Fibroblast of villous mesenchyme (primary cell): ENCODE measurements at places on chromosomes 4 and X. TPM values are rescaled to one million over a fixed set of nuclear protein-coding genes. Genes with fewer than 3 reads are reported as not detected.

Gene BMX
- under 0.01 TPM in 1 of 2 replicates, not detected in the other for total RNA-seq

Gene PAGE2B
- total RNA-seq: not detected in 2 replicates

Gene IL9R
- not detected in 2 replicates for total RNA-seq

Gene TLR2
- total RNA-seq: under 0.01 and 0.32 TPM in 2 replicates

Gene AFF2
- total RNA-seq: 0.32 TPM in 1 of 2 replicates, not detected in the other

DNA sequence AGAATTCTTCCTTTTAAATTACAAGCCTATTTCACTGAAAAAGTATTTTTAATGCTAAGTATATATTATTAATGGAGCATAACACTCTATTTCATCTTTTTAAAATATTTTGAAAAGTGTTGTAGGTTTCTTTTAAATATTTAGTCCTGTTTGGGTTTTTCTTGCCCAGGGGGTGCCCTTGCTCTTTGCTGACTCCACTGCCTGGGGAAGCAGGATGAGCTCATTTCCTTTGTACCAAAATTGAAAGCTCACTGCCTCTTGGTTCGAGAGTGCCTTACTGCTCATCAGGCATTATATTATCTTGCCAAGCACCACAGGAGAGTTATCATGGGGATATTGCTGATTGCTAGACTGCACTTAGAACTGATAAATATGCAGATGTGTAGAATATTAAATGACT is 819.2 kb downstream of the PCDH18 start:
- DNase-seq: no peak

GRCh38 chrX:21831496-21831895 is 7.9 kb upstream of the MBTPS2 start:
- no peak for DNase-seq

- DNase-seq: no peak
Observed at GRCh38 chrX:19709117-19709811, 178.1 kb downstream of the SH3KBP1 start.

DNA sequence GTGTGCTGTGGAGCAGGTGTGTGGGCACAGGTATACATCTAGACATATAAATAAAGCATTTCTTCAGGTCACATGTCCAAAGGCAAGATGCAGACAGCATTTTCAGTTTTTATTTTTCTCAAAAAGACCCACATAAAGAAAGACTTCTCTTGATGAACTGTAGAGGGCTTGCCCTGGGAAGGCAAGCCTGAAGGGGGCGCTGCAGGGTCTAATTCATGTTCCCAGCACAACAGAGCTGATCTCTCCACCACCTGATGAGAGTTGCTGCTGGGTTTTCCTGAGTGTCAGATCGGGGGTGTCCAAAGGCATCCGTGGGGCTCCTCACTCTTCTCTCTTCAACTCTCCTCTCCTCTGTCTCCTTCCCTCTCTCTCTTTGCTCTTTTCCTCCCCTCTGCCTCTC is 26.6 kb downstream of the ADRA2C start:
- no peak for DNase-seq

GRCh38 chr4:137644201-137644600 is 111.9 kb upstream of the PCDH18 start:
- DNase-seq: peak; percentile 62

DNA sequence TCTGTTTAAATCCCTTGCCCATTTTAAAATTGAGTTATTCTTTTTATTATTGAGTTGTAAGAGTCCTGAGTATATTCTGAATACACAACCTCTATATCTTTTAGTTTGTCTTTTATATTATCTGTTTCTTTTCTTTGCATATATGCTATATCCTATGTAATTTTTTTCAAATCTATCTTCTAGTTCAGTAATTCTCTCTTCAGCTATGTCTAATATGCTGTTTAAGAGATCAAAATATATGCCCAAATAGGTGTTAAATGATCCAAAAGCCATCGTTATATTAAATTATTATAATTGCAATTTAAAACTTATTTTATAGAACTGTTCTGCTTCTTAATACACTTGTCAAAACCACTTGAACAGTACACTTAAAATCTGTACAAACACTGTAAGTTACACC is 107.4 kb upstream of the TSPAN5 start:
- no peak for DNase-seq

DNA sequence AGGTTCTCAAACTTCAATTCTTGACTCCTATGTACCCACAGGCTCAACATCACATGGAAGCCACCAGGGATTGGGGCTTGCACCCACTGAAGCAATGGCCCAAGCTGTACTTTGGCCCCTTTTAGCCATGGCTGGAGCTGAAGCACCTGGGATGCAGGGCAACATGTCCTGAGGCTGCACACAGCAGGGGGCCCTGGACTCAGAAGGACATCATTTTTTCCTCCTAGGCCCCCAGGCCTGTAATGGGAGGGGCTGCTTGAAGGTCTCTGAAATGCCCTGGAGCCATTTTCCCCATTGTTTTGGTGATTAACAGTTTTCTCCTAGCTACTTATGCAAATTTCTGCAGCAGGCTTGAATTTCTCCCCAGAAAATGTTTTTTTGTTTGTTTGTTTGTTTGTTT is 465.1 kb upstream of the PCDH10 start:
- DNase-seq: no peak

DNA sequence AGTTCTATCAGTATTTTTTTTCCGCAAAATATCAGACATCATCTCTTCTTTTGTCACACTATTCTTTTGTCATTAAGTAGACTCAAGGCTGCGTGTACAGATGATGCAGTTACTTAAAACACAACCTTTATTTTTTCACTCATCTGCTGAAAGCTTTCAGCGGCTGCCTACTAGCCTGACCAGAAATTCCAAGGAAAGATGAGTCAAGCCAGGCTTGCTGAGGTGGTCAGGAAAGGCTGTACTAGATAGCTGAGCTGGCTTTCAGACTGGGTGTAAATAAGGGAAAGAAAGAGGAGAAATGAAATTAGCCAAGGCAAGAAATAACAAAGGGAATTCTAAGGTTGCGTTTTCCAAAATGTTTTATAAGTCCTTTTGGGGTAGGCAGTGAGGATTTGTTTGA is 17.9 kb downstream of the STK26 start:
- DNase-seq: peak; percentile 19

DNA sequence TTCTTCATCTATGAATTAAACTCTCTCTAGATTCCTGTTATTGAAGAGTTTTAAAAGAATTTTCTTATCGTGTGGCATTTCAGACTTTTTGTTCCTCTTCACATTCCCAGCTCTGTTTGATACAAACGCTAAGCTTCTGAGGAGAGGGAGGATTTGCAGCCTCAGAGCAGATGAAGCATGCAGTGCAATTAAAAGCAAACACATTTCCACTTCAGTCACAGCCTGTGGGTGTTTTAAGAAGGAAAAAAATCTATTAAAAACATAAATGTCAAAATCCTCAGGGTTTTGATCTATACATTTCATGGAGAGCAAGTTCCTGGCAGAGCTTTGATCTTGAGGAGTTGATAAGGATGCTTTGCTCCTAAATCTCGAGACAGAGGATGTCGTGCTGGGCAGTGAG is 442.4 kb upstream of the BOD1L1 start:
- DNase-seq: no peak

GRCh38 chr4:4923201-4923600 is 63.7 kb downstream of the MSX1 start:
- DNase-seq: no peak

DNA sequence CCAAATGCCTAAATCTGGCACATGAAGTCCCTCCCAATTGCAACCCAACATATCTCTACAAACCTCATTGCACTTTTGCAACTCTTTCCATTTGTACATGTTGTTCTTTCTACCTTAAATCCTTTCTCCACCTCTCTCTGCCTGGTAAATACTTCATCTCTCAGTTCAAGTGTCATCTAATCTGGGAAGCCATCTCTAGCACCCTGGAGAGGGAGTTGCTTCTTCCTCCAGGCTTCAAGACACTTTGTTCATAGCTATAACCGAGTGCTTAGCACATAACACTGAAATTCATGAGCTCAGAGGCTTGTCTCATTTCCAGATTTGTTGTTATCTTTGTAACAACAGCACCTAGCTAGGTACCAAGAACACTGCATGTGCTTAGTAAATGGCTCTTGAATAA is 114.8 kb upstream of the NAP1L5 start:
- no peak for DNase-seq
